ENCODE measurements at places on chromosomes 12 and 14. TPM values are rescaled to one million over a fixed set of nuclear protein-coding genes. Genes with fewer than 3 reads are reported as not detected.

Gene HOXC13
- under 0.01 TPM for total RNA-seq

Gene HRK
- not detected for total RNA-seq

Gene ENDOU
- total RNA-seq: not detected

Gene SERPINA1
- total RNA-seq: 0.17 TPM

All from bronchus fibroblast of lung (primary cell).